Hematopoietic multipotent progenitor cell (in vitro differentiated cells): ENCODE measurements at places on chromosomes 12 and 14.

DNA sequence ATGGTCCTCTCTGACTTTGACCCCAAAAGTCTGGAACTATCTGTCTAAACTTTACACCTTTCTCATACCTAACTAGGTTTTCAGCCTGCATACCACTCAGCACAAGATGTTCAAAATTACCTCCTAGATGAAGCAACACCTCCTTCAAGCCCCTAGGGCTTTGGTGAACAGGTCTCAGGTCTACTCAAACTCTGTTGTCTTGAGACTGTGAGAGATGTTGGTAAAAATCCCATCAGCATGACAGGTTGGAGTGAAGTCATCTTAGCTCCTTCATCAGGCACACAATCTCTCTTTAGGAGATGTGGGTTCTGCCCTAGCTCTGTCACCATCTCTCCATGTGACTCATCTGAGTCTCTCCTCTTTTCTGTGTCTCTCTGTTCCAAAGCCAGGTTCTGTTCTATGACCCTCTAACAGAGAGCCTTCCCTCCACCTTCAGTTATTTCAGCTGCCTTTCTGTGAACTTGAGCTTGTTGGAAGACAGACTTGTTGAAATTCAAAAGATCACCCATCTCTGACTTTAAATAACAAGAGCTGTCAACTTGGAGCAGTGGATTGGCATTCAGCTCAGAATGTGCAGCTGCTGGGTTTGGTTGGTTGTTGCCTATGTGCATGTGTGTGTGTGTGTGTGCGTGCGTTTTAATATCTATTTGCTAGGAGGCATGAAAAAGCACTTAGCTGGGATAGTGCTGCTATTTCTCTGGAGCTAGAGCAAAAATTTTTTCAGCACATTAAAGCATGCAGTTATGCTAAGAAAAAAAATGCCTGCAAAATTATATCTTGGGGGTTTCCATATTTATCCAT lies 130.7 kb downstream of the CRACR2A start:
- no peak for DNase-seq

GRCh38 chr12:111395336-111396187 lies 10.2 kb upstream of the SH2B3 start:
- DNase-seq = no peak

DNA sequence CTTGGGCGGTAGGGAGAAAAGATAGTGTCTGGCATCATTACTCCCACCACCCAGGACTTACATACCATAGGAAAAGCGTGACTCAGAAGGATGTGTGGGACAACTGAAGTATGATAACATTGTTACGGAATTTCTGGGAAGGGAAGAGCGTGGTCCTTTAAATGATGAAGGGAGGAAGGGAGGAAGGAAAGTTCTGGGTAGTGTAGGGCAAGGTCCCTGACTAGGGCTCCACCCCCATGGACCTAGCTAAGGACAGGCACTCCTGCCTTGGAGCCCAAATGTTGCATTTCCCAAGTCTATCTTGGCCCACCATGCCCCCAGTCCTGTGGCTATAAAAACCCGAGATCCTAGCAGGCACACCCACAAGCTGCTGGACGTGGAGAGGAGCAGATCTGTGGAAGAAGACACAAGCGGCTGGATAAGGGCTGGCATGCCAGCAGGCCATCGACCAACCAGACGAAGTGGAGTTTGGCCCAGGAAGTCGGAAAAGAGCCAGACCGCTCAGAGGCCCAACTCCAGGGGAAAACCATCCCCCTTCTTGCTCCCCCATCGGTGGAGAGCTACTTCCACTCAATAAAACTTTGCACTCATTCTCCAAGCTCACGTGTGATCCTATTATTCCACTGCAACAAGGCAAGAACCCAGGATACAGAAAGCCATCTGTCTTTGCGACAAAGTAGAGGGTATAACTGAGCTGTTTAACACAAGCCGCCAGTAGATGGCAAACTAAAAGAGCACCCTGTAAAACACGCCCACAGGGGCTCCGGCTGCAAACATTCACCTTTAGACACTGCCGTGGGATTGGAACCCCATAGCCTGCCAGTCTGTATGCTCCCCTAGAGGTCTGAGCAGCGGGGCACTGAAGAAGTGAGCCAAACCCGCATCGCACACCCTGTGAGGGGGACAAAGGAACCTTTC lies 23.0 kb upstream of the RAB21 start:
- no peak for DNase-seq

DNA sequence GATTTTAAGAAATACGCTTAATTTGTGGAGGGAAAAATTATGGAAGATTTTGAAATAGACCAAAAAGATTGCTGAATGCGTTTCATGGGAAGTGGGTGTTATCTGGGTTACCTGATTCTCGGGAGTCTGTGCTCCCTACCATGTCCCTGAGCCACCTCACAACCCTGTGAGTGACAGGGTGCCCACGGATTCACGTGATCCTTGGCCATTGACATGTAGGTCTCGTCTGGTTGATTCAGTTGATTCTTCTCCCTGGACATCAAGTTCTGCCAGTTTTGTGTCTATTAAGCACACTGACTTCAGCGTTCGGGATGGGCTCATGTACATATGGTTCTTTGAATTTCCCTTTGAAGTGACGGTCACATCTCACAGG lies 101.4 kb downstream of the ADGRD1 start:
- no peak for DNase-seq

DNA sequence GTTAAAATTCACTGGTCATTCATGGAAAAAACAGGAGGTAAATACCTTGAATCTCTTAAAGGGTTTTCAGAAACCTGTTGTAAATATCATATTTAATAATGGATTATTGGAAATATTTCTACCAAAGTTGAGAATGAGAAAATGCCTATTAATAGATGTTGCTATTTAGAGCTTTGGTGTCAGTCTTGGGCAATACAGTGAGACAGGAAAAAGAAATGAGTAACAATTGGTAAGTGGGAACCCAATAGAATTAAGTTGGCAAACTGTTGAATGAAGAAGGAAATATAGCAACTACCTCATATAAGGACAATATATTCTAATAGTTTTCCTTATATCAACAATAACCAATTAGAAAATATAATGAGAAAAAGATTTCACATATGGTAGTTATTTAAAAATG lies 78.0 kb downstream of the ATF7IP start:
- no peak for DNase-seq

DNA sequence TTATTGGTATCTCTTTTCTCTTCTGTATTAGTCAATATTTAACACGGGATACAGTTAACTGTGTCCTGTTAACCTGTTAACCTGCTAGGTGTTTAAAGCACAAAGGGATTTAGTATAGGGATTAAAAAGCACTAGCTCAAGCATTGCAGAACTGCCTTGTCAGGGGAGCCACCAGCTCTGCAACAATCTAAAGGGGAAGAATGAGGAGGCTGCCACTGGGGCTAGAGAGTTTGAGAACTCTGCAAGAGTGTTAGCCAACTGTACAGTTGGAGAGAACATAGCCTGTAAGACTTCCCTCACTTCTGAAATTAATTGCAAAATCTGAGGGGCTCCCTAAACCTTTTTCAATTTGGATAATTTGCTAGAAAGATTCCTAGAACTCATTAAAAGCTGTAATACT lies 6.5 kb upstream of the VRK1 start:
- DNase-seq = no peak

DNA sequence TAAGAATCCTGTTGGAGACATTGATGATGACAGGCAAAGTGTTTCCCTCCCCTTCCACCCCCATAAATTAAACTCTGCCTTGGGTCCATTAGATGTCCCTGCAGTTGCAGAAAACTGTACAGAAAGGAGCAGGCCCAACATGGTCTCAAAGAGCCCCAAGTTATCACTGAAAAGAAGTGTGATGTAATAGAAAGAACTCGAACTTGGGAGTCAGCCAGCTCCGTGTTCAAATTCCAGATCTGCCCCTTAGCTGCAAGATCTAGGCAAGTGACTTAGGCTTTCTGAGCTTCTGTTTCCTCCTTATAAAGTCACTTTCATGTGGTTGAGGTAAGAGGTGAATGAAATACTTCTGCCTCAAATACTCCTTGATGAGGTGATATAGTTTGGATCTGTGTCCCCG lies 49.6 kb upstream of the CEP83 start:
- DNase-seq = no peak

DNA sequence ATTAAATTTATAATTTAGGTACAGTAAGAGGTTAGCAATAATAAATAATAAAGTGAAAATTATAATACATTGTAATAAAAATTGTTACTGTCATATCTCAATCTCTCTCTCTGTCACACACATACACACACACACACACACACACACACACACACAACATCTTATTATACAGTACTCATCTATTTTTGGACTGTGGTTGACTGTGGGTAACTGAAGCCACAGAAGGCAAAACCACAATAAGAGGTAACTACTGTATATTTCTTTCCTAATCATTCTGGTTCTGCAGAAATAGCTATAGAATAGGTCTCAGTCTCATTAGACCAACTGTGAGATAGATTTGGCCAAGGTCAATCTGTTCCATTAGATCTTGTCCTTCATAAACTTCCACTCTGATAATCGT lies 33.1 kb upstream of the PTPRO start:
- DNase-seq = no peak

DNA sequence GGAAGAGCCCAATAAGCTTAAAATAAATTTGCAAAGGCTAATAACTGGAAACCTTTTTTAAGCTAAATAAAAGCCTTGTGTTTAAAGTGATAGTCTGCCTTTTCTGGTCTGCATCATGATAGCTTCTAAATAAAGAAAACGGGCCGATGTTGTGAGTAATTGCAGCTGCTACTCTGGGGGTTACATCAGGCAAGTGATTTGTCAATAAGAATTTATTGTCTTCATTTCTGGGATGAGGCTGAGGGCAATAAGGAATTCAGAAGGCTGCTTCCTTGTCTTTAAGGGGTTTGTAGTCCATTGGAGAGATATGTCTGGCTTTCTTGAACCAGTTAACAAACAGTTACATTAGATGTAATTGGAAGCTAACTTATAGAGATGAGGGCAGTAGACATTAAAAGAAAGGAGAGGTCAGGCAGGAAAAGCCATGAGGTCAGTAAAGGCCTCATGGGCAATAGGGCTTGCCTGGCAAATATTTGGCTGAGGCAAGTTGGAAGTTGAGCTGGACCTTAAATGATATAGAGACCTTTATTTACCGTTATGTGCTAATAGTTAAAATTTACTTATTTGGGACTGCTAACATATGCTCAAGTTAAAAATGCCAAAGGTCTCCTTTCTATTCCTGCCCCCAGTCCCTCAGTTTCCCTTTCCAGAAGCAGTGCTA lies 85.0 kb downstream of the CRADD start:
- DNase-seq = no peak

GRCh38 chr12:89492883-89493282 lies 31.7 kb downstream of the GALNT4 start:
- no peak for DNase-seq

GRCh38 chr12:111260732-111261131 lies 108.2 kb downstream of the PHETA1 start:
- no peak for DNase-seq

DNA sequence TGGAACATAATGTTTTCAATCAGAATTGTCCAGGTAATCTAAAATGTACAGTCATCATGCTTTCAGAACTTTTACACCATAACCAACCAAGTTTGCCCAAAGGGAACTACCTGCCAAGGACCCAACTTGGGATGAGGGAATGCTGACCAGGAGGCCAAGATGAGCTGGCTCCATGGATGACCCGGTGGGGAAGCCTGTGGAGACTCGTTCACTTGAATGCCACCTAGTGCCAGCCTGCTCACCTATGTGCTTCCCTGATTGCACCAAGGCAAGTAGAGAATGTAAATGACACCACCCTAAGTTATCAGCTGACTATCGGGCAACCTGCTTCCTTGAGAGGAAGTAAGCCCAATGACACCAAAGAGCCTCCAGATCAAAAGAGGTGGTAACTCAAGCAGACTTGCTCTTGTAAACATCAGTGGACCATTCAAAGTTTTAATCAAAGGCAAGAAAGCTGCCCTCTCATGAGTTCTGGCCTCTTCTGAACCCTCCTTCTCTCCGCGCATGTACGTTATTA lies 137.3 kb downstream of the TTC7B start:
- no peak for DNase-seq

DNA sequence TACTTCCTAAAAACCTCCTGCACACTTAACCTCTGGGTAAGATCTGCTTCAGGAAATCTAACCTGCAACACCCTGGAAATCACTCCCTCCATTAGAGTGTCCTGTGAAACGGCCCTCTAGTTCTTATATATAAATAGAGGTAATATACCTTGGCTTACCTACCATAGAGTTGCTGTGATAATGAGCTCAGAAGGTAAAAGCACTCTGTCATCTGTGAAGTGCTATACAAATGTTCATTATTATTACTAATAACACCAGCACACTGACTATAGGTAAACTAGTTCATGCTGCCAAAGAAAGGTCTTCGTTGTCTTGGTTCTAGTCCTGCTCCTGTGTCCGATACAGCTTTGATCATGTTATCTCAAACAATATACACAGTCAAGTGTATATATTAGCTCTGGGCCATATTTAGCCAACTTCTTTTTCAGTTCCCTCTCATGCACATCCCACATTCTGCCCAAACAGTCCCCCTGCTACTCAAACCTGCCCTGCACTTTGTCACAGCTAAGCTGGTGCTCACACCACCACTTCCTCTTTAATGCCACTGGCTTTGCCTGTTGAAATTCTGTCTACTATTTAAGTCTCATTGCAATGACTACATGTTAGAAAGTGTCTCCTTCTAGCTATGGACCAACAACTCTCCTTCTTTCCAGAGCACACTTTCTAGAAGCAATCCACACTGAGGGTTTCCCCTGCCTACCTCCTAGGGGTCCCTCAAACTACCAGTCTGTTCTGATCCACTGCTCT lies 5.1 kb downstream of the E2F7 start:
- peak; percentile 69 for DNase-seq

GRCh38 chr14:51512316-51512715 lies 139.4 kb upstream of the FRMD6 start:
- DNase-seq = no peak

DNA sequence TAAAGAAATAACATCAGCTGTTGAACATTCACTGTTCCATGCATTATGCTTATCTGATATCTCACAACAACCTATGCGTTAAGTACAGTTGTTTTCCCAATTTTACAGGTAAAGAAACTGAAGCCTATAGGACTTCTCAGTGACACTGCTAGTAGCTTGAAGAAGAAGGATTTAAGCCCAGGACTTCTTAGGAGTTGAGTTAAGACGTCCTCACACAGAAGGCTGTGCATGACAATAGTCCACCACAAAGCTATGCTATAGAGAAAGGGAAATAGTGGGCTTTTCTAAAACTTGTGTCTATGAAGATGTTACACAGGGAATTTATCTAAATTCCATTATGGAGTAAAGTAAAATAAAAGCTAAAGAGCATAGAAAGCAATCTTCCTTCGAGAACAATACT lies 120.5 kb upstream of the RASSF8 start:
- DNase-seq = no peak

DNA sequence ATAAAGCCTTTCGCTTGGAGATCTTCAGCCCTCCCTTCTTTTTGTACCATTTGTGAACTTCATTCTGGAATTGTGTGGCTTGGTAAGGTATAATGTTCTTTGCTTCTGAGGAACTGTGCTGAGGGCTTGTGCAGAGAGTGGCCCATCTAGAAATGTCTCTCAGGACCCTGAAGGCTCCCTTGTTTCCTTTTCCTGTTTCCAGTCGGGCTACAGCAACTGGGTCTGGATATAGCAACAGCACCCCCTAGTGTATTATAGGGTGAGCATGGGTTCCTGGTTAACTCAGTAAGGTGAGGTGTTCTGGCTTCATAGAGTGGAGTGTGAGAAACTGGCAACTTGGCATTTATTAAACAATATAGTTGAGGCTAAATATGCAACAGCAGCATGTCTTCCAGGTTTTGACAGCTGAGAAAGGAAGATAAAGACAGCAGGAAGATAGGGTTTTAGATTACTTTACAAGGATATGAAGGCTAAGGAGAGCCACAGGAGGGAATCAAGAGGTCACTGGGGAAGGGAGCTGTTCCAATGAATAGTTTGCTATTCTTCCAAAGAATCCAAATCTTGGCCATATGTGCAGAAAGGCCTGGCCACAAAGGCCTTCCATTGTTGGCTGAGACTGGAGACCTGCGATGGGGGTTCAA lies 49.1 kb upstream of the RNU6-8 start:
- DNase-seq = peak; percentile 78

GRCh38 chr12:51905471-51906429 lies 1.6 kb upstream of the ACVRL1 start:
- DNase-seq = no peak
